ENCODE measurements at places on chromosomes 6 and 20. TPM values are rescaled to one million over a fixed set of nuclear protein-coding genes. Genes with fewer than 3 reads are reported as not detected.

UBR2 gene
- 30.8 TPM for total RNA-seq

BMP2 gene
- 0.12 TPM for total RNA-seq

TRIM10 gene
- 0.09 TPM for total RNA-seq

ZBP1 gene
- total RNA-seq, result 0.62 TPM

DNA sequence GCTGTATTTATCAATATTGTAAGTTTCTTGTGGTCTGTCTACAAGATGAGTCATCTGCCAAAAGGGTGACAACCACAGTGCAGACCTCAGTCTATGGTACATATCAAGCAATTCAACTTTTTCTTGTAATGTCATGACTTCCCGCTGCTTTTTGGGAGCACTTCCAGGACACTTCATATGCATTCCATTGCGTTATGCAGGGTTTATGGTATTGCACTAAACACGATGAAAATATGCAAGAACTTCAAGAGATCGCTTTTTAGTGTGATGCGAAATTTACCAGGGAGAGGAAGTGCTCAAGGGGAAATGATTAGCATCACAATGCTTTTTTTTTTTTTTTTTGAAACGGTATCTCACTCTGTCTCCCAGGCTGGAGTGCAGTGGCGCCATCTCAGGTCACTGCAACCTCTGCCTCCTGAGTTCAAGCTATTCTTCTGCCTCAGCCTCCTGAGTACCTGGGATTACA, 166.5 kb downstream of the TFAP2A start:
- H3K4me3 ChIP-seq, result no peak overlapping the region
- H3K4me1 ChIP-seq, result no peaks in the 10 kb centered on the region
- no peaks in the 10 kb centered on the region for H3K36me3 ChIP-seq
- H3K27ac ChIP-seq, result no peak overlapping the region
- DNase-seq, result no peak

GRCh38 chr6:45450132-45450531, 72.4 kb upstream of the SUPT3H start:
- H3K36me3 ChIP-seq, result peaks cover 51% of the 10 kb centered on the region
- H3K27me3 ChIP-seq, result no peaks in the 10 kb centered on the region
- no peak overlapping the region for H3K27ac ChIP-seq
- DNase-seq, result no peak
- no peak overlapping the region for H3K4me3 ChIP-seq

DNA sequence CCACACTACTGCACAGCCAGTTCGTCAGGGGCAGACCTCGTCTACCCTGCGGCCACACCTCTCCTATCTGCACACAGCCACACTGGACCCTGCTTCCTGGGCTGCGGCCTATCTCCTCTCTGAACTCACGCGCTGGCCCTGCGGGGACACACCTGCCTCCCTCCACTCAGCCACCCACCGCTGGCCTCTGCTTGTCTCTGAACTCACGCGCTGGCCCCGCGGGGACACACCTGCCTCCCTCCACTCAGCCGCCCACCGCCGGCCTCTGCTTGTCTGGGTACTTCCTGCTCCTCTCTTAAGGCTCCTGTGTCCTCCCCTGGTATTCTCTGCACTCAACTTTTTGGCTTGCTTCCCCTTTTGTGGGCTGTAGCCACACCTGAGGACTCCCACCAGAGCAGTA, 52.3 kb downstream of the HUS1B start:
- H3K27me3 ChIP-seq, result no peaks in the 10 kb centered on the region
- H3K36me3 ChIP-seq, result peaks cover 26% of the 10 kb centered on the region
- peak overlapping the region; percentile 0 for H3K27ac ChIP-seq
- H3K4me1 ChIP-seq, result peaks cover 2% of the 10 kb centered on the region
- H3K4me3 ChIP-seq, result no peak overlapping the region

DNA sequence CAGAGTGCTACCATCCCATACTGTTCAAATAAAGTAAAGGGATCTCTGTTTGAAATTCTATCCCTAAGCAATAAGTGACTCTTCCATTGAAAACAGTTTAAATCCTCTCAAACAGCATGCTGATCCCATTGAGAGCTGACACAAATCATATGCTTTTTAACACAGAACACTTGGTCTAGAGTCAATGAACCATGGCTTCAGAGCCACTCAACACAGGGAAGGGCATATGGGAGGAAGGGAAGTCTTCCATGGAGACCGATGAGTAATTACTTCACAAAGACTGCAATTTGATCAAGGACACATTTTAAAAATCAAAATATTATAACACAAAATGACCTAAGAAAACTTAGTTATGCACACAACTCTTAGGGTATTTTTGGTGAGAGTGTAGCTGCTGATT, 1073.0 kb upstream of the MAP3K7 start:
- H3K4me1 ChIP-seq, result no peaks in the 10 kb centered on the region
- no peak overlapping the region for H3K27ac ChIP-seq
- H3K36me3 ChIP-seq, result no peaks in the 10 kb centered on the region
- H3K4me3 ChIP-seq, result no peak overlapping the region
- no peak for DNase-seq

- DNase-seq, result no peak
- H3K36me3 ChIP-seq, result no peaks in the 10 kb centered on the region
- no peak overlapping the region for H3K27ac ChIP-seq
- no peaks in the 10 kb centered on the region for H3K4me1 ChIP-seq
Observed at GRCh38 chr6:48113130-48113529, 2.1 kb upstream of the PTCHD4 start.

DNA sequence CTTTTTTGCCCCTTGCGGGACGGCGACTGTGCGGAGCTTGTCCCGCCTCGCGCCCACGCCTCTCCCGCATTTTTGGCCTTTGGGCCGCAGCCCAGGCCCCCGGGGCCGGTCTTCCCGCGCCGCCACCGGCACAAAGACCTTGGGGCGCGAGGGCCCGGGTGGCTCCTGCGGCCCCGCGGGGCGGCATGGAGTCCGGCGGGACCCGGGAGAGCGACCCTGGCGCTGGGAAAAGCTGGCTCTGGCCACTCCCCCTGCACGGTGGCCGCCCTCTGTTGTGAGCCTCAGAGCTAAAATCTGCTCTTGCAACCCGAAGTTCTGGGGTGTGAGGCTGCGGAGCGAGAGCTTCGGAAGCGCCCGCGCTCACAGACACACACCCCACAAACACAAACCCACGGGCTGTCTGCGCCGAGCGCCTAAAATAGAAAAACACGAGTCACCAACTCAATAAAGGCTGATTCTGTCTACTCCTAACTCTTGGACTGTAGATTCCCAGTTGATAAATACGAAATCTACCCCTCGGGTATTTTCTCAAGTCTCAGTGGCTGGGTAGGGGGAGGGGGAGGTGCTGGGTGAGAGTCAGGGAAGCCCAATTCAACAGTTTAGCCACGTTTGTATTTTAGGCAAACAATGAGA, 496 bp upstream of the BEND3 start:
- peak overlapping the region; percentile 82 for H3K4me3 ChIP-seq
- H3K4me1 ChIP-seq, result peaks cover 16% of the 10 kb centered on the region
- H3K27me3 ChIP-seq, result peaks cover 20% of the 10 kb centered on the region
- peak; percentile 76 for DNase-seq

DNA sequence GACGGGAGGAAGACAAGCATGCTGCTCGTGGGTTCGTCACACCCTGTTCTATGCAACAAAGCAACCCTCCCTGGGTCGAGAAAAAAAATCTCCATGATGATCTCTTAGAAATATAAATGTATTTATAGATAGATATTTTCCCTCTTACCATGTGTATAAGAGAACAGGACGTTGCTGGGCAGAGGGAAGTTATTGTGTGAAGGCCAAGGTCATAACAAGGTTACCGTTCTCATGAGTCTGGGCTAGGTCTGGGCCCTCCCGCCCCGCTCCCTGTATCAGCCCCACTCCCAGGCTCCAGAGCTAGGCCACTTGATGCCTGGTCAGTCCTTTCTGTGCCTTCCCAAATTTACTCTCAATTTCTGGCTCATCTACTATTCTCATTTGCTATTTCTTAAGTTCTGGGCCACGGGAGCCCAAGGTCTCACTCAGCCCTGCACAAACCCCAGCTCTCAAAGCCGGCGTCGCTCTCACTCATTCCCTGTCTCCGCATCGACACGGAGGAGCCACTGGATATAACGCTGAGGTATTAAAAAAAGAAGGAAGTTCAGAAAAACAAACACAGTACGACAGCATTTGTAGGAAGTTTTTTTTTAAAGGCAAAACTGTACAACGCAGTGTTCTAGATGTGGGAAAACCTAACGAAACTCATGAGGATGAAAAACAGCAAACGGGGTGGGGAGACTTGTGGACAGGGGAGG, 96.8 kb downstream of the PSMG4 start:
- peaks cover 9% of the 10 kb centered on the region for H3K4me1 ChIP-seq
- DNase-seq, result no peak
- peak overlapping the region; percentile 51 for H3K27ac ChIP-seq
- H3K27me3 ChIP-seq, result peaks cover 35% of the 10 kb centered on the region
- no peaks in the 10 kb centered on the region for H3K36me3 ChIP-seq

DNA sequence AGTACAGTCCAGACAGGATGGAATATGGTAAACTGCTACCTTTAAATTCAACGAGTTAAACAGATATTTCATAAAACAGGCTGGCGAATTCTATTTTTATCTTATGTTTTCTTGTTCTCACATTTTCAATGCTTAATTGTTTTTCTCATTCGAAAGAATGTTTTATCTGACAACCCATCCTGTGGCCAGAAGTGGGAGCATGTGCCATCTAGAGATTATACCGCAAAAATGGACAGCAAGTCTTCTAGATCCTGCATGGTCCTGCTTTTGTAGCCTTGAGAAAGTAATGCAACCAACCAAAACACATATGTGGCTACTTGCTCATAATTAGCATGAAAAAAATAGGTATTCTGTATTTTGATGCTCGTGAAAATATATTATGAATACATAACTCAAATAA, 30.7 kb downstream of the TUBB2B start:
- no peaks in the 10 kb centered on the region for H3K36me3 ChIP-seq
- no peak for DNase-seq
- no peak overlapping the region for H3K4me3 ChIP-seq

DNA sequence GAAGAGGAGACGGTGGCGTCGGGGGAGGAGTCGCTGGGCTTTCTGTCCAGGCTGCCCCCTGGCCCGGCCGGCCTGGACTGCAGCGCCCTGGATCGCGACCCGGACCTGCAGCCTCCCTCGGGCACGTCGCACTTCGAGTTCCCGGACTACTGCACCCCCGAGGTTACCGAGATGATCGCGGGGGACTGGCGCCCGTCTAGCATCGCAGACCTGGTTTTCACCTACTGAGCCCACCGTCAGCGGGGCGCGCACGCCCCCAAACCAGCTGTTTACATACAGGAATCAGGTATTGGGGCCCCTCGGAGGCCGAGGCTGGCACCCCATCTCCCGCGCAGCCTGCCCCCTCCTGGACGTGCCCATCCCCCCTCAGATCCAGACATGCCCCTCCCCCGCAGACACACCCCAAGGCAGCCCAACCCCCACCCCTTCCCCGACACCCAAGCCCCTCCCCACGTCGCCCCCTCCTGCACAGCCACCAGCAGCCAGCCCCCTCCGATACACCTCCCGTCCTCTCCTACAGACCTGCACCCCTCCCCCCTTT, 1.4 kb downstream of the SOX12 start:
- DNase-seq, result no peak
- H3K27ac ChIP-seq, result peak overlapping the region; percentile 71
- peaks cover 23% of the 10 kb centered on the region for H3K4me1 ChIP-seq
- H3K27me3 ChIP-seq, result peaks cover 2% of the 10 kb centered on the region
- H3K4me3 ChIP-seq, result peak overlapping the region; percentile 82
- peaks cover 2% of the 10 kb centered on the region for H3K36me3 ChIP-seq

Measured in activated CD4-positive, alpha-beta T cell treated with anti-CD3 and anti-CD28 coated beads, Interleukin-2, amount 10 ng/mL, durations not matched to agents 24 days and 14 days (primary cell).